ENCODE measurements at places on chromosomes 6 and 20. TPM values are rescaled to one million over a fixed set of nuclear protein-coding genes. Genes with fewer than 3 reads are reported as not detected.

DNA sequence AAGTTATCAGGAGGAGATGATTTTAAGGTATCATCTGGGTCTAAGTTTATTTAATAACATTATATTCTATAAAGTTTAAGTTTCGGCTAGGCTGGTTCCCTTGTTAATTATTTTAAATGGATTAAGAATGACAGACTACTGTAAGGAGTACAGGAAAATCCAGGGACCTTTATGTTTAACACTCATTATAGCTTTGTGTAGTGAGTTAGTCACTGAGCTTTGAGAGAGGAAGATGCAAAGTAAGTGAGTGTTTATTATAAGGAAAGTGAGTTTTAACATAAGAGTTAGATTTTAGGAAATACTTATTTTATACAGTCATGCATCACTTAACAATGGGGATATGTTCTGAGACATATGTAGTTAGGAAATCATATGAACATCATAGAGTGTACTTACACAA lies 485.5 kb downstream of the MMUT start:
- no peaks in the 10 kb centered on the region for H3K36me3 ChIP-seq
- DNase-seq = no peak
- H3K4me3 ChIP-seq = no peak overlapping the region
- H3K27me3 ChIP-seq = no peaks in the 10 kb centered on the region
- H3K4me1 ChIP-seq = no peaks in the 10 kb centered on the region

DNA sequence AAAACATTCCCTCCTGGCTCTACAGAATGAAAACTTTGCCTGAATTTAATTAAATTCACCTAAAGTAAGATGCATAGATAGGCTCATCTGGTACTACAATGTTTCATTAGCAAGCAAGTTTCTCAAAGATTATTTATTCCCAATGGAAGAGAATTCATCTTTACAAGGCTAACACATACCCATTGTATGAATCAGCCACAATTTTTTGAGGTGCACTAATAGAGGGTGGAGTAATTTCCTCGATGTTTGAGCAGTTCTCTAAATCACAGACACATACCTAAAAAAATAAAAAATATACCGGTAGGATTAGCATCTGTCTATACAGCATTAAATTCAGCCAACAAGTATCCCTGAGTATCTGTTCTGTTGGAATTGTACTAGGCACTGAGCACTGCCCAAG lies 32.7 kb downstream of the ROS1 start:
- H3K36me3 ChIP-seq = no peaks in the 10 kb centered on the region
- H3K4me1 ChIP-seq = no peaks in the 10 kb centered on the region
- H3K27ac ChIP-seq = no peak overlapping the region
- H3K4me3 ChIP-seq = no peak overlapping the region
- no peak for DNase-seq
- H3K27me3 ChIP-seq = peaks cover 3% of the 10 kb centered on the region

GRCh38 chr20:23010096-23010495 lies 25.0 kb upstream of the SSTR4 start:
- DNase-seq = no peak
- no peak overlapping the region for H3K27ac ChIP-seq
- no peak overlapping the region for H3K4me3 ChIP-seq
- no peaks in the 10 kb centered on the region for H3K36me3 ChIP-seq
- no peaks in the 10 kb centered on the region for H3K27me3 ChIP-seq

DNA sequence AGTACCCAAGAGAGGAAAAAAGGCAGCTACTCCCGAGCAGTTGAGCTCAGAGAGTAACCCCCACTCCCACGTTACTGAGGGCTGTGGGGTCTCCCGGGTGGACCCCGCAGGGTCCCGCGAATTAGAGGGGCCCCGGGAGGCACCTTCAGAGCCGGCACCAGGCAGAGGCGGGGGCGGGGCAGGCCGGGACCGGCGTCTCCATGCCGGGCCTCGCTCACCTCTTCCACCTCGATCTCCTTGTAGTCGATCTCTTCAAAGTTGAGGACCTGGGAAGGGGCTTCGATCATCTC lies 381 bp downstream of the MAP3K7 start:
- H3K27me3 ChIP-seq = peaks cover 12% of the 10 kb centered on the region
- peak overlapping the region; percentile 98 for H3K27ac ChIP-seq
- H3K4me3 ChIP-seq = peak overlapping the region; percentile 99

DNA sequence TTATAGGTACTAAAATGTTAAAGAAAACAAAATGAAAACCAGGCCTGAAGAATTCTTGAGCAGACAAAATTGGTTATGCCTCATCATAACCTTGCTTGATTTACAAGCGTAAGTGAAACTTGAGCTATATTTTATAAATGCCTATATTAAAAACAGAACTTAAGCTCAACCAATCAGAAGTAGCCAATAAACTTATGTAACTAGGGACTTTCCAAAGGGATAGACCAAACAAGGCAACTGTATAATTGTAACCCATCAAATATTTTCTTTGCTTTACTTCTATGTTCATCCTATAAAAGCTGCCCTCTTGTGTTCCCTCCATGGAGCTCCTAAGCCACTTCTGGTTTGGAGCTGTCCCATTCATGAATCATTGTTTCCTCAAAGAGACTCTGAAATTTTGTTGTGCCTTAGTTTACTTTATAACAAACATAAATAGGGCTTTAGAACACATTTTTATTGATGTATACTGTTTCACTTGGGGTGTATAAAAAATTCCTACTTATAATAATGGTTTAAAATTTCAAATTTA lies 101.6 kb upstream of the CARMIL1 start:
- H3K4me3 ChIP-seq = no peak overlapping the region
- H3K36me3 ChIP-seq = no peaks in the 10 kb centered on the region
- peaks cover 8% of the 10 kb centered on the region for H3K4me1 ChIP-seq
- no peak for DNase-seq
- H3K27me3 ChIP-seq = peaks cover 3% of the 10 kb centered on the region

GRCh38 chr6:33728438-33728837 lies 16.9 kb upstream of the UQCC2 start:
- H3K36me3 ChIP-seq = no peaks in the 10 kb centered on the region
- no peaks in the 10 kb centered on the region for H3K4me1 ChIP-seq
- H3K27me3 ChIP-seq = peaks cover 3% of the 10 kb centered on the region
- H3K27ac ChIP-seq = no peak overlapping the region
- no peak overlapping the region for H3K4me3 ChIP-seq

GRCh38 chr6:34227761-34228421 lies 8.8 kb upstream of the HMGA1 start:
- H3K4me3 ChIP-seq = no peak overlapping the region
- no peaks in the 10 kb centered on the region for H3K36me3 ChIP-seq
- H3K27me3 ChIP-seq = peaks cover 8% of the 10 kb centered on the region
- no peak for DNase-seq

MOXD1 gene
- 0.08 TPM for total RNA-seq

ENTPD6 gene
- total RNA-seq = 43.0 TPM

Data from endothelial cell (in vitro differentiated cells).